Neural progenitor cell (in vitro differentiated cells): ENCODE measurements at places on chromosomes 3 and 15. TPM values are rescaled to one million over a fixed set of nuclear protein-coding genes. Genes with fewer than 3 reads are reported as not detected.

GRCh38 chr3:197104738-197105137 lies 75.1 kb upstream of the MELTF start:
- no peak overlapping the region for H3K27ac ChIP-seq
- H3K4me3 ChIP-seq: no peak overlapping the region
- H3K4me1 ChIP-seq: no peaks in the 10 kb centered on the region
- H3K27me3 ChIP-seq: no peaks in the 10 kb centered on the region

DNA sequence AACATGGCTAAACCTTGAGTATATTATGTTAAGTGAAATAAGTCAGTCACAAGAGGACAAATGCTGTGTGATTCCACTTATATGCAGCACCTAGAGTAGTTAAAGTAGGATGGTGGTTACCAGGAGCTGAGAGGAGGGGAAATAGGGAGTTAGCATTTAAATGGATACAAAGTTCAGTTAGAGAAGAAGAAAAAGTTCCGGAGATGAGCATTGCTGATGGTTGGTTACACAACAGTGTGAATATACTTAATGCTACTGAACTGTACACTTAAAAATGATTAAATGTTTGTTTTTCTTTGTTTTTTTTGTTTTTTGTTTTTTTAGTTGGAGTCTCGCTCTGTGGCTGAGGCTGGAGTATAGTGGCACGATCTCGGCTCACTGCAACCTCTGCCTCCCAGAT lies 67.7 kb upstream of the OSTN start:
- no peak for DNase-seq
- no peaks in the 10 kb centered on the region for H3K27me3 ChIP-seq

DNA sequence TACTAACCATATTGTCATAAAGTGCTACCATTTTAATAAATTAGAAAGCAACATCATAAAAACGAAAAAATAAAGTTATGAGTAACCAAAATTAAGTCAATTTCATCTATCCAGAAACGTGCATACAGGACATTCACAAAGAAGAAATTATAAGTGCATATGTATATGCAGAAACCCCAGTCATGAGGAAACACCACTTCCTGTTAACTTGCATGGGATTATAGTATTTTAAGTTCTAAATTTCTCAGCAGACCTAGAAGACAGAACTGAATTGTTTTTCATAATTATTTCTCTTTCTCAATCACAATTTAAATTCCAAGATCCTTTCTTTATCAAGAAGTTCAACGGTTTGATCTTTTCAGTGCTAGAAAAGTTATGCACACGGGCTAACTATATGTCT lies 1.4 kb upstream of the KBTBD8 start:
- DNase-seq: no peak
- no peaks in the 10 kb centered on the region for H3K4me1 ChIP-seq
- H3K27ac ChIP-seq: no peak overlapping the region
- H3K36me3 ChIP-seq: no peaks in the 10 kb centered on the region
- H3K4me3 ChIP-seq: no peak overlapping the region

The GOLGA6D gene
- not detected in 2 replicates for total RNA-seq

The ARHGAP11A gene
- total RNA-seq: 51.1 and 83.9 TPM in 2 replicates

The TIMP4 gene
- total RNA-seq: 0.07 and 0.15 TPM in 2 replicates

GRCh38 chr15:100202309-100202960 lies 139.3 kb downstream of the ADAMTS17 start:
- H3K4me1 ChIP-seq: no peaks in the 10 kb centered on the region
- no peak overlapping the region for H3K27ac ChIP-seq
- no peak overlapping the region for H3K4me3 ChIP-seq
- H3K27me3 ChIP-seq: no peaks in the 10 kb centered on the region
- H3K36me3 ChIP-seq: no peaks in the 10 kb centered on the region

DNA sequence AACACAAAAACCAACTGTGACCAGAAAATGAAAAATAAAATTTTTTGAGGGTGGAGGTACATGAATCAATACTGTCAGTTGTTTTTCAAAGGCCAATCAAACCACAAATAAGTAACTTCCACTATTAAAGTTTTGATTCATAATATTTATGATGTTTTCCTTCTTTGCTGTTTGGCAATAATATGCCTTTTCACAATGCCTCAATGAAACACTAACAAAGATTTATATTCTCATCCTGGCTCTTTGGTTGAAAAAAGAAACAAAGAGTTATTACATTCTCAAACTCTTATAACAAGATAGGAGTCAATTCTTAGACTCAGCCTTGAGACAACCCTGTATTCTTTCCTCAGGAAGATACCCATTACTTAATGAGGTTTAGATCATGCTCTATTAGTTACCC lies 63.1 kb downstream of the C3orf70 start:
- no peak overlapping the region for H3K4me3 ChIP-seq
- H3K36me3 ChIP-seq: no peaks in the 10 kb centered on the region
- H3K27ac ChIP-seq: no peak overlapping the region
- no peak for DNase-seq
- no peaks in the 10 kb centered on the region for H3K27me3 ChIP-seq
- no peaks in the 10 kb centered on the region for H3K4me1 ChIP-seq

GRCh38 chr3:194083637-194084224 lies 52.2 kb upstream of the HES1 start:
- H3K27me3 ChIP-seq: no peaks in the 10 kb centered on the region
- no peaks in the 10 kb centered on the region for H3K36me3 ChIP-seq
- no peak overlapping the region for H3K27ac ChIP-seq
